ENCODE measurements at places on chromosomes 5 and 9. TPM values are rescaled to one million over a fixed set of nuclear protein-coding genes. Genes with fewer than 3 reads are reported as not detected.
A peak's percentile ranks its signal among the peaks of the same experiment; 100 is the strongest.

DNA sequence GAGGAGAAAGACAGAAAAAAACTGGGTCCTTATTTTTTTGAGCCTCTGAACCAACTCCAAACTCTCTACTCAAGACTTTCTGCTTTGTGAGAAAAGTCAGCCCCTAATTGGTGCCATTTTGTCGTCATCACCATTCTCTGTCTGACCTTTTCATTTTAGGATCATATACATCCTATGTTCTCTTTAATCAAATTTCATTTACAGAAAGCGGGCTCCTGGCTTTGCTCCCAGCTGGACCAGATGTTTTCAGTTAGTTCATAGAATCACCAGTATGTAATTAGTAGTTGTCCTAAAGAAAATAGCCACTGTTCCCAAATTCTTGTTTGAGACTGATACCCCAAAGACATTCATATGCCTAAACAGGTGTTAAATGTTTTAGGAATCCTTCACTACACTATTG lies 28.6 kb upstream of the SLCO4C1 start:
- DNase-seq, result no peak

DNA sequence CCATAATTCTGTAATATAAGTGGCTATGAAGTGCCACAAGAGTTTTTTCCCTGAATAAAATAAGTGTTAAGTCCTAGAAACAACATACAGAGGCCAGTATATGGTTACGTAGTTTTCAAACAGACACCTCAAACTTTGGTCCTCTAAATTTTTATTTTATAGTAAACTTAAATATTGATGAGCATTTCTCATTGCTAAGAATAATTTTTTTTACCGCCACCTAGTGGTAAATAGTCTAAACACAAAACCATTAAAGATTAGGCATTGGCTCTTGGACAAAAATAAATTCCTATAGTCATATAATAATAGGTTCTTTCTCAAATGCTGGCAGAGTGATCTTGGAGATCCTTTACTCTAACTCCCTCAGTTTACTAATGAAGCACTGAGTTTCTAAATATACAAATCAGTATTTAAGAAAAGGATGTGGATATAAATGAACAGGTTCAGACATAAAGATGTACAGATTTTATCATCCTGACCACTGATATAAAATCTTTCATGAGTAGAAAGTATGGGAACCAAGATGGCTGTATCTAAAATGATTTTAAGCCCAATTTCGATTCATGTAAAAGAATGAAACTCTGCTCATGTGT lies 136.2 kb downstream of the FANCC start:
- no peak for DNase-seq

GRCh38 chr9:127828262-127829031 lies 25.8 kb downstream of the FPGS start:
- DNase-seq, result peak; percentile 96

DNA sequence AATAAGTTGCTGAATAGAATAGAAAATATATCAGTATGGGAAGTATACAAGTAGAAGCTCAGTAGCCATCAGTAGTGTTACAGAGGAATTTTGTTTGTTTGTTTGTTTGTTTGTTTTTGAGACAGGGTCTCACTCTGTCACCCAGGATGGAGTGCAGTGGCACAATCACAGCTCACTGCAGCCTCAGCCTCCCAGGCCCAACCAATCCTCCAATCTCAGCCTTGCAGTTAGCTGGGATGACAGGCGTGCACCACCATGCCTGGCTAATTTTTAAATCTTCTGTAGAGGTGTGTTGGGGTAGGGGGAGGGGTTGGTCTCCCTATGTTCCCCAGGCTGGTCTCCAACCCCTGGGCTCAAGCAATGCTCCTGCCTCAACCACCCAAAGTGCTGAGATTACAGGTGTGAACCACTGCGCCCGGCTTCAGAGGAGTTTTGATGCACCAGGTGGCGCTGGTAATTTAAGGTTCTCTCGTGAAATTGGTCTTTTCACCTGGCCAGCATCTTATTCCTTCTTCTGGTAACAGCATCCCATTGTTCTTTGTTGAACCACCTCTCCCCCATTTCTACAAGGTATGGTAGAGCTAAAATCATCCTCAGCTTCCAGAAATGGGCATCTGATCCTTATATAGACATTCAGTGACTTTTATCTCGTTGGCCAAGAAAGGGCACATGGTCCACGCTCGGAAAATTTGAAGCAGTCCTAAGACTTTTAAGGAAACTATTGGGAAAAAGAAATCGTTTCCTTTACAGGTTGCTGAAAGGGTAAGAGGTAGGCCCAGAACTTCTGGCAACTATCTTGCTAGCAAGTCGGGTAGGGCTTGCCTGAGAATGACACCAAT lies 157.1 kb downstream of the ARRDC3 start:
- no peak for DNase-seq

The PCDHGA11 gene
- total RNA-seq, result 7.8 TPM

The HSPB3 gene
- total RNA-seq, result not detected

The ZFP2 gene
- 4.8 TPM for total RNA-seq

GRCh38 chr5:10311595-10312425 lies 4.1 kb upstream of the CMBL start:
- no peak for DNase-seq

The ZBTB34 gene
- total RNA-seq, result 12.3 TPM

DNA sequence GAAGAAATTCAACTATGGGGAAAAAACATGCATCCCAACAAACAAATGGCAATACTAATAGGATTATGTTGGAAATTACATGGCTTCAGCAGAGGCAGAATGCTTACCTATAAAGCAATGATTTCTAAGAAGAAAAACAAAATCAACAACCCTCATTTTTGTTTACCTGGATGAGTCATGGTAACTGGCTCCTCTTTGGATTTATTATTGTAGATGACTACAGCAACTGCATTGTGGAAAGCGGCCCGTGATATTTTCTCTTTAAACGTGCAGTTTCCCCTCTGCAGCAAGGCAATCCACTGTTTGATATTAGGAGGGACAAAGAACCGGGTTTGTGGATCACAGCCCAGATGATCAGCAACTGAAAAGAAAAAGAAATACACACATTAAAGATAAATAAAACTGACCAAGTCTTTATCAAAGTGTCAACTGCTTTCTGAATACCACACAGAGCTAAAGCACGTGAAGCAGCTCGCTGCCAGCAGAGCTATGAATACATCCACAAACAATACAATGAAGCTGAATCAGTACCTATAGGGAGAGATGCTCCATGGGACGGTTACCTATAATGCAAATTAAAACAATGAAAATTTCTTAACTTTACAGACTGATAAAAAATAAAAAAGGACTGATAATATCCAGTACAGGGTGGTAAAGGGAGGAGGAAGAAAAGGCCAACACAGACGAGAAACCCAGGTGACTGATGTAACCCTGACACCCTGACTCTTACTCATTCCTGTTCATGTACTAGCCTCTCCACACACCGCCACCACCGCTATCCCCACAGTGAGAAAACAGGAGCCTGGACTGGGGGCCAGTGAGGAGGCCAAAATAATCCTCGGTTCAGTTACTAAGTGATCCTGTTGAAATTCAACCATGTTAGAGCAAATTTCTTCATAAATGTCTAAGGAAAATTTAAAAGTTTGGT lies 31.0 kb downstream of the RNF130 start:
- DNase-seq, result no peak

- DNase-seq, result no peak
These were observed 1.9 kb downstream of the DPM2 start for GRCh38 chr9:127935765-127936221.

The P4HA2 gene
- total RNA-seq, result 26.9 TPM
